Hepatic stellate cell (primary cell): ENCODE measurements at places on chromosomes 7 and 10.

DNA sequence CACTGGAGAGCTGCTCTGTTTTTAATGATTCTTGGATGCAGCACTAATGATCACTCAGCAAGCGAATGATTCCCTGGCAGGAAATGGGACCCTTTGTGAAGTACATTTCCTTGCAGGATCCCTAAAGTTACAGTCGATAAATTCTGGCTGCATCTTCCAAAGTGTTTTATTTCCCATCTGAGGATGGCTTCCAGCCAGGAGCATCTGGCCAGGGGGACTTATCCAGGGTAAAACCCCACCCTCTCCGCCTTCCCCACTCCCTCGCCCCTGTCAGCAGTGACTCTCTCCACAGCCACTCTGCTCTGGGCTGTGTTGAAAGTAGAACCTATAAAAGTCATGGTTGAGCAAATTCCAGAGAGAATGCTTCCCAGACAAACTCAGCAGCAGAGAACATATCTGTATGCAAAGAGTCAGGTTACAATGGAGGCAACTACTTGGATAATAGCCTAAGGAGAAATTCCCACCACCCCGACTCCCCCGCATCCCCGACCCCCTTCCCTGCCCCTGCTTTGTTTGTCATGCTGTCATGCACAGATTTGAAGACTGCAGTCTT lies 111.0 kb upstream of the ANLN start:
- no peak for DNase-seq

- no peak for DNase-seq
Observed at GRCh38 chr10:44927352-44927751, 16.2 kb downstream of the TMEM72 start.

- DNase-seq: no peak
Observed at GRCh38 chr7:139741239-139741638, 36.6 kb downstream of the HIPK2 start.

GRCh38 chr7:137331378-137331777 lies 12.2 kb downstream of the PTN start:
- DNase-seq: no peak
